ENCODE measurements at places on chromosomes 7 and 10.

DNA sequence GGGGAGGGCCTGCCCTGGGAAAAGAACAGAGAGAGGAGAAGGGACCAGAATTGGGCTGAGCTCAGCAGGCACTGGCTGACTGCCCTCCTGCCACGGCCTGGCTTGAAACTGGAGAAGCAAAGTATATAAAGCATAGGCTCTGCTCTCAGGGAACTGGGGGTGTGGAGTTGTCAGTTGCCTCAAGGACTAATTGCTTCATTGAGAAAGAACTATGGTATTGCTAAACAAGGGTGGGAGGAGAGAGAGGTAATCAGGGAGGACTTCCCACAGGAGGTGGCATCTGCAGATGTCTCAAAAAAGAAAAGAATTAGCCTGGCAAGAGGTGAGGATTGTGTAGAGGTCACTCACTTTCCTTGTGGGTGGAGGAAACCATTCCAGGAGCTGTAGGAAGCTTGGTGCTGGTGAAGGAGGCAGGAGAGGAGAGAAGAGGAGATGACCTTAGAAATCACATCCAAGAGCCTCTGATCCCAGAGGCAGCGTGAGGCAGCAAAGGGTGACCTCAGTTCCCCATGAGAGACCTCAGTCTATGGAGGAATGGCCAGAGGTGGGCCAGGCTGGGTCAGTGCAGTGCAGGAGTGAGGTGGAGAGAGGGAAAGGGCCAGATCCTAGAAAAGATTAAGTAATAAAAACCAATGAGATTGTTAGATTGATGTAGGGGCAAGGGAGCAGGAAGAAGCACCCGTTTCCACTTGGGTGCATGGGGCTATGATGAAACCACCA is 2.4 kb downstream of the PILRB start:
- no peak for DNase-seq

DNA sequence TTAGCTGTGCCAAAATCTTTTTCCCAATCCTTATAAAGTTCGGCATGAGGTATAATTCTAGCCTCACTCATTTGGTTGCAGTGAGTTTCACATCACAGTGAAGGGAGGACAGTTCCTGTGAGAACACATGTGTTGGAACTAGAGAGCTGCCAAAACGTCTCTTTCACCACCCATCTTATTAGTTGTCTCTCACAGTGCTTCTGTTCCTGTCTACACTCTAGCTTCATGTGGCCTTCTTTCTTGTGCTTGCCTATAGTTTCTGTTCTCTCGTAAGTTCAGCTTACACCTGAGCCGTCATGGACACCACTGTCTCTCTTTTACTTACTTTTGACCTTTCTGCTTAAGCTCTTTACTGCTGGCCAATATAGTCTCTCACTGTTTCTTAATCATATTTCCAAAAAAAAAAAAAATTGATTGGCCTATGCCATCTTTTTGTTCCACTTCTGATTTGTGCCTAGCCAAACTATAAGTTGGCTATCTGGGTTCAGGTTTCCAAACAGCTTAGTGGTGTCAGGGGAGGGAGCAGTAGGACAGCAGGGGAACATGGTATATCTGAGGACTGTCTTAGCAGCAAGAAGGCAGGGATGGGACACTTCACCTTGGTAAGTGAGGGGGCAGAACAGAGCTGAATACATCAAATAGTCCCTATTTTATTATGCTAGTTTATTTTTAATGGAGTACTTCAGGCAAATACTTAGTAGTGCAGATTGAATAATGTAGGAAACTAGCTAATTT is 38.0 kb downstream of the ZNRF2 start:
- no peak for DNase-seq

DNA sequence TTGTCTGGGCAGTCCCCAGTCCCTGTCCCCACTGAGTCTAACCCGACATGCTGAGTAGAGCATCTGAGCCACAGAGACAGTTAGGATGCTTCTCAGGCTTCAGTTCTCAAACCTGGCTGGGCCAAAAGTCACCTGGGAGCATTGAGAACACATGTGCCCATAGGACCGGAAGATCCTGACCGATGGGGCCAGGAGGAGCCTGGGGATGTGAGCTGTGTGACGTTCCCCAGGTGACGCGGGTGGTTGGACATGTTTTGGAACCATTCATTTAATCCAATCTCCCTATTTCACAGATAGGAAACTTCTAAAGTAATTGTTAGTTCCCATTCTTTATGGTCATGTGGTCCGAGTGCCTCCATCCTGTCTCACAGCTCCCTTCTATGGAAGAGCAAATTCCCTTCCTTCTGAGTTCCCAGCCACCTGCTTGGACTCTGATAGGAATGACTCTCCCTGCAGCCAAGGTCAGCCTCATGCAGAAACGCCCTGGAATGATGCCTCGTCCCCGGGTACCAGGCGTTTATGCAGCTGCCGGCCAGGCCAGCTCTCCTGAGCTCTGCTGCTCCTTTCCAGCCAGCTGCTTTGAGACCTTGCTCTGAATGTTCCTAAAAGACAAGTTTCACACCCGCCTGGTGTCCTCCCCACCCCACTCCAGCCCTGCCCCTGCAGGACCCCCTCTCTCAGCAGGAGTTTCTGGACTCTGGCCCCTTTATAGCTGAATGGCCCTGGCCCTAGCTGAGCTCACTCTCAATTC is 166.5 kb upstream of the RHEB start:
- no peak for DNase-seq

GRCh38 chr7:2923886-2924574 is 79.9 kb upstream of the GNA12 start:
- no peak for DNase-seq

- no peak for DNase-seq
These were observed 16.3 kb upstream of the SRGN start for GRCh38 chr10:69071610-69072009.

- DNase-seq, result no peak
These were observed 456.7 kb downstream of the LRMDA start for GRCh38 chr10:75887992-75888680.

Data from stimulated activated CD8-positive, alpha-beta memory T cell treated with anti-CD3 and anti-CD28 coated beads, Interleukin-7, amount 100 ng/mL, for 48 hours (primary cell).